ENCODE measurements at places on chromosomes 12 and 14.

DNA sequence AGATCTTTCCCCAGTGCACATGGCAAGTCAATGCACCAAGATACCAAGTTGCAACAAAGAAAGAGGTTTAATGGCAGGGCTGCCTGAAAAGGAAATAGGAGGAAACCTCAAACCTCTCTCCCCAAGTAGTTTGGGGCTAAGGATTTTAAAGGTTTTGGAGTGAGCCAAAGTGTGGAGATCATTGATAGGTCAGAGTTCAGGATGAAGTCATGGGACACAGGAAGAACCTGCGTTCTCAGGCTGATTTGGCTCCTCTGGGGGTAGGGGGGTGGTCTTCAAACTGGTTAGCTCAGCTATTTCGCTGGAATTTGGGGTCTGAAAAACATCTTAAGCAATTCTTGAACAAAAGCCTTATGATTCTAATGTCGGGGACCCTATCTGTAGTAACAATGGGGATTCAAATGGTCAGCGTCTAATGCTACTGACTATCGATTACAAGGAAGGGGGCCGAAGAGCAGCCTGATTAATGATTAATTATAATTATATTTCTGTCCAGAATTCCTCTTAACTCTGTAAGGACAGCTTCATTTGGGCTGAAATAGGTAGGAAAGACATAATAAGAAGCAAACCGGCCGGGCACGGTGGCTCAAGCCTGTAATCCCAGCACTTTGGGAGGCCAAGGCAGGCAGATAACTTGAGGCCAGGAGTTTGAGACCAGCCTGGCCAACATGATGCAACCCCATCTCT, 31.4 kb downstream of the AICDA start:
- no peak for DNase-seq

DNA sequence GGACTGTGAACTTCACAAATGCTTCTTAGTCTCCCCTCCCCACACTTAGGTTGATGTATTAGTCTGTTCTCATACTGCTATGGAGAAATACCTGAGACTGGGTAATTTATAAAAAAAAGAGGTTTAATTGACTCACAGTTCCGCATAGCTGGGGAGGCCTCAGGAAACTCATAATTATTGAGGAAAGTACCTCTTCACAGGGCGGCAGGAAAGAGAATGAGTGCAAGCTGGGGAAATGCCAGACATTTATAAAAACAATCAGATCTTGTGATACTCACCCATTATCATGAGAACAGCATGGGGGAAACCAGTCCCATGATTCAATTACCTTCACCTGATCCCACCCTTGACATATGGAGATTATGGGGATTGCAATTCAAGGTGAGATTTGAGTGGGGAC, 178.8 kb downstream of the SLC38A4 start:
- DNase-seq: no peak

DNA sequence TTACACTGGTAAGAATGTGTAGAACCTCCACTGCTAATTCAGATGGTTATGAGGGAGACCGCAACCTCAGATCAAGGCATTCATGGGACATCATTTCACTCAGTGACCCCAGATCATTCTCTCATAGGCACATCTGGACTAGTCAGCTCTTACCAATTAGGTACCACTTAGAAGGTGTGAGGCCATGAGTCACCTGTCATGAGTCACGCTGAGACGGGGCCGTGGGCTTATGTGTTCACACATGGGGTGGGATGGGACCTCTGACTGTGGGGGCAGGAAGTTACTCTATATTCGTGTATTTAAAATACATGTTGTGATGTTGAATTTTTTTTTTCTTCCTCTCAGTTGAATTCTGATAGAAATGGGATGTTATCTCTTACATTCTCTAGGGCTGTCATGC, 55.9 kb downstream of the CCDC92 start:
- DNase-seq: no peak

- DNase-seq: peak; percentile 73
Measured at GRCh38 chr12:18752280-18752920, 14.5 kb downstream of the CAPZA3 start.

GRCh38 chr12:110578694-110579534, 4.2 kb downstream of the PPTC7 start:
- DNase-seq: no peak

DNA sequence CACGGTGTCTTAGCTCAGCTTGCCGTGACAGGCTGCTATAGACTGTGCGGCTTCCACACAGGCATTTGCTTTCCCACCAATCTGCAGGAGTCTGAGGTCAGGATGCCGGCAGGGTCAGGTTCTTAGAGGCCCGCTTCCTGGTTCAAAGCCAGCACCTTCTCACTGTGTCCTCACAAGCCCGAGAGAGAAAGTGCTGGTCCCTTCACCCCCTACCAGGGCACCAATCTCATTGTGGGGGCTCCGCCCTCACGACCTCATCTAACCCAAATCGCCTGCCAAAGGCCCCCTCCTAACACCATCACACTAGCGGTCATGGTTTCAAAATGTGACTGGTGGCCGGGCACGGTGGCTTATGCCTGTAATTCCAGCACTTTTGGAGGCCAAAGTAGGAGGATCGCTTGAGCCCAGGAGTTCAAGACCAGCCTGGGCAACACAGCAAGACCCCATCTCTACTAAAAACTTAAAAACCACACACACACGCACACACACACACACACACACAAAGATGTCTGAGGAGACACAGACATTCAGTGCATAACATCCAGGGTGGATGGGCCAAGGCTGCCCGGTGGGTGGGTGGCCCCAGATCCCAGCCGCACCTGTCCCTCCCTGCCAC, 26.8 kb downstream of the MMP17 start:
- DNase-seq: no peak

GRCh38 chr14:61611880-61612630, 83.3 kb upstream of the HIF1A start:
- DNase-seq: no peak

- DNase-seq: no peak
Measured at GRCh38 chr14:105487986-105488777, 1.5 kb downstream of the CRIP1 start.

- DNase-seq: no peak
Measured at GRCh38 chr12:28583701-28584261, 393.5 kb downstream of the CCDC91 start.

DNA sequence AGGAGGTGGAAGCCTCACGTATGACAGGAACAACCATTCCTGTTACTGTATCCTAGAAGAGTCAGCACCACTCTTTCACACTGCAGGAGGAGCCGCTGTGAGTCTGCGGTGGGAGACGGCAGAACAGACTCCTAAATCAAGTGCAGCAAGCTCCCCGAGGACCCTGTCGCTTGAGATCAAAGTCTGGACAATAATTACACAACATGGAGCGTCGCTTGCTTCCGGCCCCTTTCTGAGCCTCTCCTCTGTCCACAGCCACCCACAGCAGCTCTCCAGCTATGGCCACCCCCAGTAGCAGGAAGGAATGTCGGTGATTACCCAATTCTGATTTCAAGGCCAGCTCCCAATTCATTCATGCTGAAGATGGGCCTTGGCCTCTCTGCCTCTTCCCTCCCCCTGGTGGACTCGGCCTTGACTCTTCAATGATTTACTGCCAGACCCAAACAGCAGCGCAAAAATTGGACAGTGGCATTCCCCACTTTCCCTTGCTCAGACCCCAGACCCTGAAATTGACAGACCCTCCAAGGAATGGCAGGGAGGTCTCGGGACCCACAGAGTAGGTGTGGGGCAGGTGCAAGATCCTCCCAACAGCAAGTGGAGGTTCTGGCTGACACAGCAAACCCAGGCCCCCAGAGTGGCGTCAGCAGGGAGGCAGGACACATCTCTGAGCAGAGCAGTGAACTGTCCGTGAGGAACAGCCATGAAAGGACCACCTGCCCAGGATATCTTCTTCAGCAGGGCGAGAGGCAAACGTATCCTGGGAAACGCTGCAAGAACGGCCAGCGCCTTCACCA, 272.7 kb upstream of the DIO3 start:
- DNase-seq: no peak

DNA sequence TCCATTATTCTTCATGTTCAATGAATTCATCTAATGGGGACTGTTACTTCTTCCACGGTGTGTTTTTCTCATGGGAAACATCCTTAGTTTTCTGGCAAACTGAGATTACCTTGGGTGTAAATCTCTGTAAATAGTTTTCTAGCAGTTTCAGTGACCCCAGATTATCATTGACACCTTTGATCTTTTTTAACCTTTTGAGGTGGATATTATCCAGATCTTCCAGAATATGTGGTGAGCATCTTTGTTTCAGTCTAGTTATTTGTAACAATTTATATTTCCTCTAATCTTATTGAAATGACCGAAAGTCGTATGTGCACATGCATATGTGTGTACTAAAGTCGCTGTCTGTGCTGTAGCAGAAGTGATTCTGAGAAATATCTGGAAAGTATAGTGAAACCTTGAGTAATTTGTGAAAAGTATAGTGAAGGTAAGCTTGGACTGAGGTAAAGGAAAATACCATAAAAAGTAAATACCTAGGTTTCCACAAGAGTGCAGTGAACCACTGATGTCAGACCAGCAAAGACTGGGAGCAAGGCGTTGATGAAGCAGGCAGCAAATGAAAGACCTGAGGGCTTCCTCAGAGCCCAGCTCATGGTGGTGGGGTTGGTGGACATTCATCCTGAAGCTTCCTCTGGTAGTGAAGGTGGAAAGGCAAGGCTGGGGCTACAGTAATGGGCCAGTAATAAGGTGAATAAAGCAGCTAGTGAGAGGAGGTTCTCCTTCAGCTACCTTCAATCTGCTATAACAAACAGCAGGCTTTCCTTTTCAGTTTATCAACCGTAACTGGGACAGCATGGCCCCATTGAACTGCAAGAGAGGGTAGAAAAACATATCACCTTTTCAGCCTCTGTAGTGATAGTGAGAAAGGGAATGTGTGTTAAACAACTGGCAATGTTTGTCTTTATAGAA, 480.2 kb upstream of the FBXO33 start:
- no peak for DNase-seq

DNA sequence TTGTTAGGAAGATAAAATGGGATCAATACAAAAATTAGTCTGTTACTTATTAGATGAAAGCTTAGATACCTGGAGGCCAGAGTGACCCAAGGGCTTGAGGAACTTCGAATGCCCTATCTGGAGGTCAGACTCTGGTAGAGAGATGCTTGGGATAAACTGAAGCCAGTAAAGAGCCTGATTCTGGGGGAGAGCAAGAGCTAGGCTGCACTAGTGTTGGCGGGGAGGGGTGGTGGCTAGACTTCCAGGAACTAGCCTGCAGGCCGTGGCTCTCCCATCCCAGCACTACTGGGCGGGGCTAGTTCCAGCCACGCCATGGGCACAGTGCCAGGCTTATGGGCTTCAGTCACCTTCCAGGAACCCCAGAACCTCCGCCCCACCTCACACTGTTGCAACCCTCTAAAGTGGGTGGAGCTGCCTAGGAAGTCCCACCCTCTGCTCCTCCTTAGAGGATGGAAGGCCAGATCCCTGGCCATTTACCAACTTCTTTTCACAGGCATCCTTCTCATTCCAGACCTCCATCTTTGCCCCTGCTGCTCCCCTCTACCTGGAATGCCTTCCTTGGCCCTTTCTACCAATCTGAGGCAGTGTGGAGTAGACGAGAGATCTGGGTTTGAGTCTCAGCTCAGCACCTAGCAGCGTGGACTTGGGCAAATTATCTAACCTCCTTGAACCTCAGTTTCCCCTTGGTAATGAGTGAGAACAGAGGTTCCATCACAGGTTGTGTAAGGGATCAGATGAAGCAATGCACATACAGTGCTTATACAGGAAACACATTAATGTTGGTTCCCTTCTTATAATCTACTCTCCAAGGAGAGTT, 6.3 kb upstream of the NFE2 start:
- DNase-seq: peak; percentile 64

DNA sequence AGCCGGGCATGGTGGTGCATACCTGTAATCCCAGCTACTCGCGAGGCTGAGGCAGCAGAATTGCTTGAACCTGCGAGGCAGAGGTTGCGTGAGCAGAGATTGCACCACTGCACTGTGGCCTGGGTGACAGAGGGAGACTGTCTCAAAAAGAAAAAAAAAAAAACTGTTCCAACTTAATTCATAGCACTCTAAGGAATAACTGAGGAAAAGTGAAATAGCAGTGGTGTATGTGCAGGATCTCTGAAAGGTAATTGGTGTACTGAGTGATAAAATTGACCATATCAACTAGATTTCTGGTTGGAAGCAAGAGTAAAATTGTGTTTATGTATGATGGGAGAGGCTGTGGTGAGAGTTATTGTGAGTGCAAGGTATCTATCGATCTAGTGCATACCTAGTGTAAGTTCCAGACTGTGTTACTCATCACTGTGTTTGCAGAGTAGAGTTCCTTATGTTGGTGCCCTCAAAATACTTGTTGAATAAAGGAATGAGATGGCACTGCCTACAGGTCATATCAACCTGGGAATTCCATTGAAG, 6.3 kb downstream of the CAND1 start:
- DNase-seq: no peak

DNA sequence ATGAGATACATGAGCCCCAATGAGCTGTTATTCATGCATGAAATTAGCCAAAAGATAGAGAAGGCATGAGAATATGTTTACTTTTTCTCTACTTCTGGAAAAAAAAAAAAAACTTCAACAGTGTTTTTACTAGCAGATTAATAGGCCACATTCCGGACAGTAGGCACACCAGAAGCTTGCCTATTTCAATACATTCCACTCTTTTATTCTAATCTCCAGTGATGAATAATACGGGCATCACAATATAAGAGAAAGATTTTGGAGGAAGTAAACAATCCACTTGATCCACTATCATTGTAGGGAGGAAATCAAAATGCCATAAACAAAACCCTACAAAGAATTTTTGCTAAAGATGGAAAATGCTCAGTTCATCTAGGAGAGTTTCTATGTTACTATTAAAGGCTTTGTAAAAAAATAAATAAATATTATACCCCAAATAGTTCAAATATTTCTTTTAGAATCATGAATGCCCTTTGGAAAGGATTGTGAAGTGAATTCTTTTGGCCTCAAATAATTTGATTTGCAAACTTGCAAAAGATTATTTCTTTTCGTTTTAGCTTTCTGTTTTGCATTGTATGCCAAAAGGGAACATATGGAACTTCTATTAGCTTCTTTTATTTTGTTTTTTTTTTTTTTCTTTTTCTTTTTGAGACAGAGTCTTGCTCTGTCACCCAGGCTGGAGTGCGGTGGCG, 232.6 kb downstream of the EPS8 start:
- no peak for DNase-seq

DNA sequence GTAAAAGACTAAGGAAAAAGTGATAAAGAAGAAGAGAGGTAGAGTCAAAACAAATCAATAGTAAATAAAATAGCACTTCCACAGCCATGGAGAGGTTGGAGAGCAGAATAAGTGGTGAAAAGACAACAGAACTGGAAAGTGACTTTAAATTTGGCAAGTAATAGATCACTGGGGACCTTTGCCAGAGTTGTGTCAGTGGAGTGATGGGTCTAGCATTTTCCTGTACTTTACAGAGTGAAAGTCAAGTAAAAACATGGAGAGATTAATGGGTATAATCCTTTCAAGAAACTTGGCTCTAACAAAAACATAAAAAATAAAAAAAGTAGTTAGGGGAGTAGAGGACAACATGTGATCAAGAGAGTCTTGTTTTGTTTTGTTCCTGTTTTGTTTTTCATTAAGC, 502.2 kb upstream of the RPL10L start:
- DNase-seq: no peak

All from H9 (cell line).